Ureter (tissue), 1 donor: ENCODE measurements at places on chromosomes 2 and 18. TPM values are rescaled to one million over a fixed set of nuclear protein-coding genes. Genes with fewer than 3 reads are reported as not detected.

GRCh38 chr2:122886479-122887145 lies 1131.2 kb downstream of the TSN start:
- no peak for DNase-seq

GRCh38 chr2:18610651-18611050 lies 21.3 kb upstream of the NT5C1B start:
- DNase-seq = no peak

DNA sequence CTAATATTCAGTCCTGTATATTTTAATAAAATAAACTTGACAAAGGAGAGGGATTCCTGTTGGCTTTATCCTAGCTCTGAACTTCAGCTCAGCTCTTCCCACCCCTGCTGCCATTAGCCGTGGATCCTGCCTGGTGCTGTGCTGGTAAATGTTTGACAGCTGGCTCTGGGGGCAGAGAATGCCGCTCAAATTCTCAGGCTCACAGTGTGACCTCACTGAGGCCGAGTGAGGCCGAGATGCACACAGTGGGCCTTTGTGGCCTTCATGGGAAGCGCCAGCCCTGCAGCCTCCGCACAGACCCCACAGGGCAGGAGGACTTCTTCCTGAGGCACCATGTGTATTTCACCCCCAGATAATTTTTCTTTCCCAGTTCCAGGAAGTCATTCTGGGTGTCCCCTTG lies 16.5 kb upstream of the FAHD2A start:
- no peak for DNase-seq

DNA sequence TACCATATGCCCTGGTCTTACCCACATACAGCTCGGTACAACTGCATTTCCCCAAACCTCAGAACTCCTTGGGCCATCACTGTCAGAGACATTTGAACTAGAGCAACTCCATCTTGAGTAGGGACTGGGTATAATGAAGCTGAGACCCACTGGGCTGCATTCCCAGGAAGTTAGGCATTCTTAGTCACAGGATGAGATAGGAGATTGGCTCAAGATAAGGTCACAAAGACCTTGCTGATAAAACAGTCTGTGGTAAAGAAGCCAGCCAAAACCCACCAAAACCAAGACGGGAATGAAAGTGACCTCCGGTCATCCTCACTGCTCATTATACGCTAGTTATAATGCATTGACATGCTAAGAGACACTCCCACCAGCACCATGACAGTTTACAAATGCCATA lies 131.3 kb downstream of the PIK3C3 start:
- DNase-seq = no peak

DNA sequence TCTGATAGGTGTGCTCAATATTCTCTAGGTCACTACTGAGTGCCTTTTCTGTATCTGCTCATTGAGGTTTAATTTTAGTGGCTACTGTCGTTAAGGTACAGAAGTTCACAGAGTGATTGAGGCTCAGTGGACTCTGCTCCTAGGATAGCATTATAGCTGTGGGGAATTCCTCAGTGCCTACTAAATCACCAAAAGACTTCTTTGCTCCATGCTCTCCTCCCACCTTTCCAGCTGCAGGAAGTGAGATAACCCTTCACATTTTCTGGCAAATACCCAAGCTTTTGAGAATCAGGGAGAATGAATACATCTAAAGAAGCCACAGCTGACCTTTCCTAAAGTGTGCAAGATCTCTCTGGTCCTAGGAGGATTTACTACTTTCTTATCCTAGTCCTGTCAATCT lies 95.2 kb upstream of the FSIP2 start:
- no peak for DNase-seq

DNA sequence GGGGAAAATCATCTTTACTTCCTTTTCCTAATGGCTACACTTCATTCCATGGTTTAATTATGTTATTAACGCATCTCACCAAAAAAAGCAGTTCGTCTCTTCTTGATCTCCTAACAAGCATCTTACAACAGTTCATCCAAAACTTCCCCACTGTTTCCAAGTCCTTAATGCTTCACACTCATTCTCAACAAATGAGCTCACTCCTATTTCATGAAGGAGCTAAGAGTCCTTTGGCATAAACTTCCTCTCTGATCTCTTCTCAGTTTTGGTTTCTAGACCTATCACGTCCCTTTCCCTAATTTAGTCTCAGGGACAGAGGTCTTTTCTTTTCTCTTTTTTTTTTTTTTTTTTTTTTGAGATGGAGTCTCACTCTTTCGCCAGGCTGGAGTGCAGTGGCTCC lies 205.9 kb upstream of the SLC39A10 start:
- DNase-seq = no peak

DNA sequence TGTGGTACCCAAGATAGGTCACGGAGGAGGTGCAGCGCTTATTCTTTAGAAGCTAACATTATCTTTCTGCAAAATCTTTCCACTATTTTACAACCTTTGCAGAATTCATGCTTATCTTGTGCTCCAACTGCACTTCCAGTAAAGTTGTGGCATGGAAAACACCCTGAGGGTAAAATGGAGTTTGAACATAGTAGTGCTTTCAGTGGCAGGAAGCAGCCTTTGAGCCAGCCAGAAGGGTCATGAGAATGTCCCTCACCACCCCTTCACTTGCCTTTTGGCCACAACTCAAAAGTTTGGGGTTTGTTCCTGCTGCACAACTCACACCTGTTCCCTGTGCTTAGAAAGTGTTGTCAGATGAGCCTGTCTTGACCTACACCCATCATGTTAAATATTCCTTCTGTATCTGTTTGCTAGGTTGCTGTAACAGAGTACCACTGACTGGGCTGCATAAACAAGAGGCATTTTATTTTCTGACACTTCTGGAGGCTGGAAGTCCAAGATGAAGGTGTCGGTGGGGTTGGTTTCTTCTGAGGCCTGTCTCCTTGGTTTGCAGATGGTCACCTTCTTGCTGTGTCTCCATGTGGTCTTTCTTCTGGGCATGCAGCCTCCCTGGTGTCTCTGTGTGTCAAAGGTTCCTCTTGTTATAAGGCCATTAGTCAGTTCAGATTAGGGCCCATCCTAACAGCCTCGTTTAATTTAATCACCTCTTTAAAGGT lies 194.1 kb downstream of the SMAD7 start:
- no peak for DNase-seq

- DNase-seq = no peak
Measured at GRCh38 chr18:44517136-44517535, 163.6 kb upstream of the SETBP1 start.

DNA sequence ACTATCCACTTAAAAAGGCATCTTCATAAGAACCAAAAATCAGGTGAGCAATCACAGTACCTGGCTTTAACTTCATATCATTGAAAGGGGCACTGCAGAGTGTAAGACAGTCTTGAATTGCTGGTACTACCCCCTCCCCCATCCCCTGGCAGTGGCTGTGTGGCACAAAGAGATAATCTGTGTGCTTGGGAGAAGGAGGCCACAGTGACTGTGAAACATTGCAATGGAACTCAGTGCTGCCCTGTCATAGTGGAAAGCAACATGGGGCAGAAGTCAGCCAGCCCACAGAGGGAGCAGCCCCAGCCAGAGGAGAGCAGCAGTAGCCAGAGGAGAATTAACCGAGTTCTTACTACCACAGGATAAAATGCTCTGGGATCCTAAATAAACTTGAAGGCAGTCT lies 45.3 kb upstream of the UGP2 start:
- no peak for DNase-seq

GRCh38 chr2:114128263-114128662 lies 238.4 kb downstream of the ACTR3 start:
- DNase-seq = no peak

The LOXHD1 gene
- total RNA-seq = 0.29 TPM

The PAIP2B gene
- total RNA-seq = 11.6 TPM

The KCNJ3 gene
- 1.4 TPM for total RNA-seq

The KCNG3 gene
- total RNA-seq = not detected

The LYG2 gene
- not detected for total RNA-seq
